Kidney epithelial cell (primary cell): ENCODE measurements at places on chromosomes 4 and X. TPM values are rescaled to one million over a fixed set of nuclear protein-coding genes. Genes with fewer than 3 reads are reported as not detected.

DNA sequence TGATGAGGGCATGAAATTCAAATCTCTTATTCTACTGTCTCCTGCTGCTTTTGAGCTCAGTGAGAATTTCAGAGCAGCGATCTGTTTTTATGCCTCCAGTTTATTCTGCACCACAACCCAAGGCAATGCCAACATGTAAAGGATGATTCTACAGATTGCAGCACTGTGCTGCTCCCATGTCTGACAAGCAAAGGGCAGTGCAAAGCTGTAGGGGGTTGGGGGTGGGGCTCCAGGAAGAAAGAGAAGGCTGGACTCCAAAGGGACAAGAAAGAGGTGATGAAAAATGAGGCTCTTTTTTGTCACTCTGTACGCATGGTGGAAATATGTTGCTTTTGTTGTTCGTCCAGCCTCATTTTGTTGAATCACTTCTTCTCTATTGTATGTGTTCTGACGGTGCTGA lies 254.6 kb downstream of the STIM2 start:
- no peak for DNase-seq

DNA sequence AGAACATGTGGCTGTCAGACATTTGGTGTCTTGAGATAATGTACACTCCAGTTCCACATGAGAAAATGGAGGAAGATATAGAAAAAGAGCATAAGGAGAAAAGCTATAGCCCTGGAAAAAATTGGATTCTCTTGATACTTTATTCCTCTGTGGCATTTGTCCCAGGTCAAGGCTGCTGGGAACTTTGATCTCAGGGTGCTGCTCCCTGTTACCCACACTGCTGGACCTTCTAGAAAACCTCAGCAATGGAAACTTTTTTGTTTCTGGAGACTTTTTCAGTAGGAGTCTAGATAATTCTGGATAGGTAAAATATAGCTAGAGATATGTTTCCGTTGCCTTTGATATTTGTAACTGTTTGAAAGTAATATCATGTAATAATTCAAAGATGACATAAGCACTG lies 11.1 kb downstream of the ADH1C start:
- no peak for DNase-seq

DNA sequence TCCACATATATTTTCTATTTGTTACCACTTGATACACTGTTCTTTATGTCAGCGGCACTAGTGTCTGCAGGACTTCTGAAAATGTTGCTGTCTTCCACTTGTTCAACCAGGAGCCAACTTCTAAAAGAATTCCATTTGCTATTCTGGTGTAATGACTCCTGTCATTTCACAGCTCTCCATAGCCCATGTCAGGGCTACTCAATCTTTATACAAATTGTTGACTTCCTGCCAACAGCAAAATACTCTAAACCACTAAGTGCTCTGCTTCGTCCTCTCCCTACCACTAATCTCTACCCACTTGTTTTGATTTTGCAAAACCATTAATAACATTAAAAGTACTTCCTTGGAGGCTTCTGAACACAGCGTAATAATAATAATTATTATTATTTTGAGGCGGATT lies 7.2 kb downstream of the CTSO start:
- no peak for DNase-seq

GRCh38 chr4:182861346-182861745 lies 55.8 kb downstream of the DCTD start:
- DNase-seq, result no peak

GRCh38 chr4:17112292-17112659 lies 213.8 kb upstream of the LDB2 start:
- DNase-seq, result no peak

- no peak for DNase-seq
These were observed 2.7 kb upstream of the TIMP1 start for GRCh38 chrX:47579537-47579936.

DNA sequence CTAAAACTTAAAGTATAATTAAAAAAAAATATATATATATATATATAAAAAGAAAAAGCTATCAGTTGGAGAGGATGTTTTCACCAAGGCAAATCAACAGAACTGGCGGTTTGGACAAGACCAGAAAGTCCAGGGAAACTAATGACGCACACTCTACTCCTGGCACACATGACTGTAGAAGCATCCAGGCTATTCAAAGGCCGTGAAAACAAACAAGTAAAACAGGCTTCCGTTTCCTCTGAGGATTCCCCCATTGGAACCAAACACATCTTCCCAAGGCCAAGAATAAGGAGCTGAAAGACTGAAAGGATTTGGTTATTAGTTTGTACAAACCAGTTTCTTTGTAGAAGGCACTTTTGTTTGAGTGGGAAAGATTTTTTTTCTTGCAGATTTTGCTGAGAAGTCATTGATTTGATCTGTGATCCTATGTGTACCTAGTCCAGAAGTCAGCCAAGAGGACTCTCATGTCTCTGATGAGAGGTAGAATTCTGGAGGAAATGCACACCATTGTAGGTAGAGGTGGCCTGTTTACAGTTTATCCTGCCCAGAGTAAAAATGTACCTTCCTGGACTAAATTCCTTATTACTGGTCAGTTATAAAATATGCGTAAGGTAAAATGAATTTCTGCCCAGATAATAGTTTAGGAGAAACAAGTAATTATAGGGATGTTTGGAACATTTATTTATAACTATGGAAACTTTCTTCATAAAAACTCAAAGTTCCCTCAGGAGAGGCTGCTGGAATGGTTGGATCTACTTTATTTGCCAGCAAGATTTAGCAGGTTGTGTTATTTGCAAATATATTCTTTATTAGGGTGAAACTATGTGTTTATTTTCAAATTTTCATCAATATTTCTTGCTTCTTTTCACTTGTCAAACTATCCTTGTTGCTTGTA lies 66.5 kb downstream of the DMP1 start:
- DNase-seq, result no peak

DNA sequence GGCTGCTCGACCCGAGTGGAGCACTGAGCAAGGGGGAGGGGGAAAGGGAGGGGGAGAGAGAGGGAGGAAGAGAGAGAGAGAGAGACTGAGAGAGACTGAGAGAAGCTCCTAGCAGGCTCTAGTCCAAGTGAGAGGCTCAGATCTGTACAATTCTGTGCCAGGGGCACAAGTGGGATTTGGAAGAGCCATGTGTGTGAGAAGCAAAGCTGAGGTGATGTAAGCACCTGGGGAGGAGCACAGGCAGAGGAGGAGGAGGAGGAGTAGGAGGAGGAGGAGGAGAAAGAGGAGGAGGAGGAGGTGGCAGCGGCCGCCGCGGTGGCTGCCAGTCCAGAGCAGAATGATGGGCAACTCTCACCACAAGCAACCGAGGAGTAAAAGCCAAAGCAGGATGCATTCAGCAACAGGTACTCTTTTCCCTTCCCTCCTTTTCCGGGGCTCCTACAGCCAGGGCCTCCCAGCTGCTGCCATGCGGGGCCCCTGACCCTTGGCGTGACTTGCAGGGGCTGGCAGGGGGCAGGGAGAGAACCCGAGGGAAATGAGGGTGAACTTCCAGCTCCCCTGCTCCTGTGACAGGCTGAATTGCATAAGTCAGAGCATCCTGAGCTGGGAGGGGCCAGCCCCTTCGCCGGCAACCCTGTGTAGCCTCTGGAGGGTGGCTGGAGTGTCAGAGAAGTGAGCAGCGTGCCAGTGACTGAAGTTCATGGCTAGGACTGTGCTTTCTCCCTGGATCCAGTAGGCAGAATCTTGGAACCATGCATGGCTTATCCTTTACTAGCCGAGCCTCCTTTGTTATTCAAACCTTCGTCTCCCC lies 62.2 kb downstream of the RTL5 start:
- no peak for DNase-seq

DNA sequence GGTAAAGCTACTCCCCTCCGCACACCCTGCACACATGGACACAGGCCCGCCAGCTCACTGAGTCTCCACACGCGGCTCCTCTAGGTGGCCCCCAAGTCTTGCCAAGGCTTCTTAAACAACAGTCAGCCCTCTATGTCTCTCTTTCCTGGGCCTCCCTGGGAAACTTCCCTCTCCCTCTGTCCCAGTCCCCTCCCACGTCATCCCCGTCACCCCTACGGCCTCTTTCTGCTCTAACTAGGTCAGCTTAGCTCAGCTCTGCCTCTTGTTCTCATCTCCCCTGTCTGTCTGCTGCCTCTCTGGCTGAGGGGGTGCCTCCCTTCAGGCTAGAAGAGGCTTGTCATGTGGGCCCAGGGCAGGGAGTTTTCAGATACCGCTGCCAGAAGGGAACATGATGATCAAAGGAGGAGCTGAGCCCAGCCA lies 38.8 kb downstream of the SEPTIN6 start:
- DNase-seq, result no peak

GRCh38 chr4:59243038-59243437 lies 1957.1 kb upstream of the ADGRL3 start:
- no peak for DNase-seq

DNA sequence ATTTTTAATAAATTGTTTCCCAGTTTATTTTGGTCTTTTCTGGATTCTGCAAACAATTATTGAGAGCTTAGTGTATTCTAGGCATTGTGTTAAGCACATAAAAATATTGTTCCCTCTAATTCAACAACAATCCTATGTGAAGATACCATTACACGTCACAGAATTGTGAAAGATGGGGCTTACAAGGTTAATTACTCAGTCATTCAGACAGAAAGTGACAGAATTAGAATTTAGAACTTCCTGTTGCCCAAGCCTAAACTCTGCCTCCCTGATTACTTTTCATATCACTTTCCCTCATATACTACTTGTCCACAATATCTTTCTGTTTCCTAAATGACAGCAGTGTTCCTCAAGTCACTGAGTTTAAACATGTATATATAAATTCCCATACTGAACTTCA lies 186.7 kb upstream of the VEGFC start:
- no peak for DNase-seq

DNA sequence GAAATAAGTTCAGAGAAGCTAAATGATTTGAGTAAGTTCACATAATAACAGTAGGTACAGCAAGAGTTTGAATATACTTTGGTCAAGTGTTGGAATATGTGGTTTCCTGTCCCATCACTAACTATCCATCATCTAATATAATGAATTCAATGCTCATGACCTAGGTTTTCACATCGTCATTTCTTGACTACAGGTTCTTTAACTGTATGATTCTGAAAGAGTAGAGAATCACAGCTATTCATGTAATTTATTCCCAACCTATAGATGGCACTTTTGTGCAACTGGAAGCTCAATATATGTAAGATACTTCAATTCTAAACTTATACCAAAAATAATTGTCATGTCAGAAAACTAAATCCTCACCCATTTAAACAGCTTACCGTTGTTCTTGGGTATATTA lies 53.1 kb downstream of the TIGD2 start:
- no peak for DNase-seq

- no peak for DNase-seq
These were observed 29.6 kb upstream of the DCAF8L1 start for GRCh38 chrX:28010875-28011274.

GRCh38 chr4:48139691-48140090 lies 5.6 kb upstream of the TXK start:
- DNase-seq, result no peak

- DNase-seq, result no peak
These were observed 205.9 kb downstream of the AASDH start for GRCh38 chr4:56181140-56181953.

DNA sequence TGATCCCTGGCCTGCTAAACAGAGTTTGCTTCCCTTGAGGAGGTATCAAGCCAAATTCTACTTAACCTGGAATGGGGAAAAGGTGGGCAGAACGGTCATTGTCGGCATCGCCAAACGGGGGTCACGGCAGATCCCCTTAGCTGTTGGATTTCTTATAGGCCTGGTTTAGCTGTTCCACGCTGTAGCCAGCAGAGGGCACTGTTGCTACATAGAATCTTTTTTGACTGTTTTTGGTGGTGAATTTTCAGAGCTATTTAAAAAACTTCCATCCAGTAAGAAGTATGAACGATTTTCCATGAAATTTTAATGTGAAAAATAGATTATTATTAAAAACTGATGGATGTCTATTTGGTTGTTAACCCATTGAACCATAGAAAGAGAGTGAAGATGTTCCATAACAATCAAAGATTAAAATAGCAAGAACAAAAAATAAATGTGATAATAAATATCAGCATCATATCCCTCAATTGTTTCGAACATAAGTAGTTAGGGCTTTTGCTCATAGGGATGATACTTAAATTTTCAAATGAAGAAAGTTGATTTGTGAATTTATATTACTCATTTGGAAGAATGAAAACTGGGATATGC lies 56.6 kb downstream of the LINC00632 start:
- no peak for DNase-seq

- DNase-seq, result no peak
These were observed 1.0 kb downstream of the FAT4 start for GRCh38 chr4:125315576-125316400.

GRCh38 chrX:108072746-108073145 lies 18.6 kb downstream of the PSMD10 start:
- peak; percentile 28 for DNase-seq

GRCh38 chr4:176839656-176840055 lies 46.9 kb upstream of the VEGFC start:
- no peak for DNase-seq

GRCh38 chr4:176185051-176185450 lies 10.3 kb downstream of the SPATA4 start:
- no peak for DNase-seq

GRCh38 chrX:12970691-12971202 lies 4.2 kb upstream of the TMSB4X start:
- no peak for DNase-seq

- DNase-seq, result no peak
These were observed 29.5 kb upstream of the BMP15 start for GRCh38 chrX:50881028-50881427.

Gene SLC9B1
- total RNA-seq, result 0.21 and 4.2 TPM in 2 replicates

Gene SSX4B
- not detected in 2 replicates for total RNA-seq

Gene TMPRSS11E
- not detected in 2 replicates for total RNA-seq

Gene F8
- 3.1 and 3.3 TPM in 2 replicates for total RNA-seq

Gene ADH6
- not detected in 2 replicates for total RNA-seq

Gene MAGEA11
- total RNA-seq, result not detected in 2 replicates

Gene GATA1
- not detected in 2 replicates for total RNA-seq

Gene ACOT9
- total RNA-seq, result 48.8 and 55.5 TPM in 2 replicates

Gene SPANXD
- not detected in 2 replicates for total RNA-seq

Gene MAGEA2
- not detected in 2 replicates for total RNA-seq

Gene ADRA2C
- 1.0 and 2.8 TPM in 2 replicates for total RNA-seq

Gene FREM3
- total RNA-seq, result 0.07 TPM in 1 of 2 replicates, not detected in the other
